ENCODE measurements at places on chromosomes 4 and X. TPM values are rescaled to one million over a fixed set of nuclear protein-coding genes. Genes with fewer than 3 reads are reported as not detected.

- DNase-seq, result no peak
Observed at GRCh38 chr4:40730091-40730679, 19.6 kb upstream of the NSUN7 start.

- no peak for DNase-seq
Observed at GRCh38 chr4:146029939-146030710, 91.5 kb upstream of the ZNF827 start.

- DNase-seq, result no peak
Observed at GRCh38 chrX:65985922-65986588, 53.8 kb downstream of the VSIG4 start.

DNA sequence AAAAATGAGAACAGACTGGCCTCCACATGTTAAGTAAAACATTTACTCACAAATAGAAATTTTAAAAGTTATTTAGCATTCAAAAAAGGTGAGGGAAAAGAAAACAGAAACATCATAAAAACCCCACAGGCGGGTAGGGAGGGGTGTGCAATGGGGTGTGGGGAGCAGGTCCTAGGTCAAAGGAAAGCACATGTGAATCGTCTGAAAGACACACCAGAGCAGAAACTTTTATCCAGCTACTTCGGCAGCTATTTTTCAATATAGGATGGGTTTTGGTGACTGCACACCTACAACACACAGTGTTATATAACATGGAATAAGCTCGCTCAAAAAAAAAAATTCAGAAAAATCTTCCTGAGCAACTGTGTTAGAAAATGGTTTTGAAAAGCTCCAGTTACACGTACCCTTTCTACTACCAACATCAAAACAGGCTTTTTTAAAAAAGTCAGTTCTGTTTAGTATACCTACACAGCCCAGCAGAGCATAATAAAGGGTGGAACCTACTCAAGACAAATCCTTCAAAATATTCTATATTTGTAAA is 1.6 kb downstream of the OTUD4 start:
- DNase-seq, result no peak

DNA sequence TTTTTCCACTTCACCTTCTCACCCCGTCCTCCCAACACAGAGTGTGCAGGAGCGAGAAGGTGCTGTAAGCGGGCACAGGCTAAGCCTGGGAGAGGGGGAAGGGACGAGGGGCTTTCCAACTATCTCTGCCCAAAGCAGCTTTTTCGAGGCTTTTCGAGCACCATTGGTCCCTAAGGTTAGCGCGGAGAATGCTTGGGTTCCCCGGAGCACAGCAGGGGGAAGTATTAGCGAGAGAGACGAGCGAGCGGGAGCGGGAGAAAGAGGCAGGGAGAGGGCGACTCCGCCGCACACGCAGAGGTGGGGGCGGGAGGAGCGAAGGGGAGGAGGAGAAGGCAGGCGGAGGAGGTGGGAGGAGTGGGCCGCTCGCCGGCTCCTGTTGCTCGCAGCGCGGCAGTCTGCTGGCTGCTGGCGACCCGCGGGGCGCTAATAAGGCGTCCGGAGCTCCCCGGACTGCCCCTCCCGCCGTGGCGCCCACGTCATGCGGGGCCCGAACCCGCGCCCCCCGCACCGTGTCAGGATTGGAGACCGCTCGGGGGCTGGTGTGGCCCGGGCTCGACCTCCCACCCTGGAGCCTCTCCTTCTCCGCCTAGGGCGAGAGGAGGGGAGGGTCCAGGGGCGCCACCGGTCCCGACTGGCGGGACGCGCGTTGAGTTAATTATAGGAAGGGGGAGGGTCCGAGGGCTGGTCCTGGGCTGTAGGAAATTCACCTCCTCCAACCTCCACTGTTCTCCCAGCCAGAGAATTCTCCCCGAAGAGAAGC is at the start of gene ADAMTS3:
Gene ADAMTS3 (minus strand): TSS at position 263 of the 760 bp plus-strand sequence. CDS start 459 bp downstream, outside the sequence.
- DNase-seq, result peak; percentile 82

DNA sequence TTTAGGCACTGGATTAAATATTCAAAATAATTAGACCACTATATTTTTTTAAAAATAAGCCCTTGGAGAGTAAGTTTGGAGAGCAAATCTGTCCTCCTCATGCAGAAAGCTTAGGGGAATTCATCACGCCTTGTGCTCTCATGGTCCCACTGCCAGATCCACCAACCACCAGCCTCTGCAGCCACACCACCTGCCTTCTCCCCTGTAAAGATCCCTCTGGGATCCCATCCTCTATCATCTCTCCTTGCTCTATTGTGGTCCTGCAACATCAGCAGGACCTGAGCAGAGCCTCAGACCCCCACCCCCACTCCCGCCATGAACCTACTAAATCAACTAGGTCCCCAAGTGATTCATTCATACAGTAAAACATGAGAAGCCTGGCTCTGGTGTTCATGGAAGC is 482.6 kb upstream of the GALNT7 start:
- no peak for DNase-seq

DNA sequence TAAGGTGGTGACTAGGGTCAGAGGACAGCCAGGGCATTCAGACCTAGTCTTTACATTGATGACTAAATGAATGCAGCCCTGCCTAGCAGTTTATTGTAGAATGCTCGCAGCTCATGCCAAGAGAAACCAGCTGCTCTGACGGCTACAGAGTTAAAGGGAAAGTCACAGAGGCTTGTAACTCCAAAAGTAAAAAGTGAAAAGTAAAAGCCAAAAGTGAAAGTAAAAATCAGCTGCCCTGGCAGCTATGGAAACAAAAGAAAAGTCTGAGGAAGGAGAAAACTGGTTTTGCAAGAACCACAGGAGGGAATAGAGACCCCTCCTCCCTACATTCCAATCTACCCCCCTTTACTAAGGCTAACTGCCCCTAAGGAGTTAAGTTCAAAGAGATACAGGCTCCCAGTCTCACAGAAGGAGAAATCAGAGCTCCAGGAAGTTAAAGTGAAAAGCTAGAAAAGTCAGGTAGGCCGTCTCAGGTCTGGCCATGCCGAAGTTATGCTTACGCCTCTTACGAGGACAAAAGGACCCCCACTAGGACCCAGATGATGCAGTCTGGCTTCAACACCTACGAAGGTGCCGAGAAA is 6.0 kb downstream of the GAGE10 start:
- no peak for DNase-seq

GRCh38 chrX:103311399-103311780 is 600 bp upstream of the BEX2 start:
- DNase-seq, result no peak

DNA sequence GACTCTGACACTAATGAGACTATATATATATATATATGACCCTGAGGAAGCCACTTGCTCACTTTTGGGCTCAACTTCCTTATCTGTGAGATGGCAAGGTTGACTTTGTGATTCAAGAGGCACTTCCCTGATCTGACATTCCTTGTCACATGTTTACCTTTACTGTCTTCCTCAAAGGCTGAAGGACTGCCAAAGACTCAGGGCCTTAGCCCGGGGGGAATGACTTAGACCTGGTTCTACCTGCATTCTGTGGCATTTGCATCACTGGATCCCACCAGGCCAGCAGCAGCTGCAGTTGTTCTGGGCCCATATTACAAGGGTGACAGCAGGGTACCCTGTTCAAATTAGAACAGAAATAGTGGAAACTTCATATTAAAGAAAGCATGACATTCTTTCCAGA is 3.1 kb upstream of the HS6ST2 start:
- DNase-seq, result no peak

The KDM6A gene
- total RNA-seq, result 24.7 TPM
